ENCODE measurements at places on chromosomes 16 and 17.
A peak's percentile ranks its signal among the peaks of the same experiment; 100 is the strongest.

- DNase-seq = no peak
These were observed 157.4 kb downstream of the RBFOX3 start for GRCh38 chr17:79453481-79453880.

- peak; percentile 13 for DNase-seq
These were observed 12.4 kb downstream of the RAB5C start for GRCh38 chr17:42142371-42142896.

DNA sequence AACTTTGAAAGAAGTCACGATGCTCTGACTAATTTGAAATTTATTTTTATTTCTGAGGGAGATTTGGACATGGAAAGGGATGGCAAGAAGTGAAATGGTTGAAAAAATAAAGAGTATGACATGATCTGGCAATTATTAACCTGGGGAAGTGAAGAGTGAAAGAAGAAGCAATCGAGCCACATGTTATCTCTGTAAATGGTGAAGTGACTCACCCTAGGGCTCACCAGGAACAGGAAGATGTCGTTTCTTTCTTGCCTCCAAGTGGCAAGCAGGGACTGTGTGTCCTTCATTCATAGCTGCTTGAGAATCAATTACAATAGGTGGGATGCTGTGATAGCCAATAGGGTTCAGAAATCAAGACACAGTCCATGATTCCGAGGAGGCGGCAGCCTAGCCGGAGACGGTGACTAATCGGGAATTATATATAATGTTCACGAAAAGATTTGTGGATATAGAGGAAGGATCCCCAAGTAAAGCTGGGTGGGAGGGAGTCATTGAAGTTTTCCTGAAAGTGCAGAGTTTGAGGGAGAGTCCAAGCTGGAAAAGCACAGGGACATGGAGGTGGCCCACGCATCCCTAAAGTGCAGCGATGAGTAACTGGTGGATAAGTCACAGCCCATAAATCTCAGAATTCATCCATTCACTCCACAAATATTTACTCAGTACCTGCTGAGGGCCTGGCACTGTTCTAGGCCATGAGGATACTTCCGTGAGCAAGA lies 18.2 kb upstream of the KRT20 start:
- no peak for DNase-seq

DNA sequence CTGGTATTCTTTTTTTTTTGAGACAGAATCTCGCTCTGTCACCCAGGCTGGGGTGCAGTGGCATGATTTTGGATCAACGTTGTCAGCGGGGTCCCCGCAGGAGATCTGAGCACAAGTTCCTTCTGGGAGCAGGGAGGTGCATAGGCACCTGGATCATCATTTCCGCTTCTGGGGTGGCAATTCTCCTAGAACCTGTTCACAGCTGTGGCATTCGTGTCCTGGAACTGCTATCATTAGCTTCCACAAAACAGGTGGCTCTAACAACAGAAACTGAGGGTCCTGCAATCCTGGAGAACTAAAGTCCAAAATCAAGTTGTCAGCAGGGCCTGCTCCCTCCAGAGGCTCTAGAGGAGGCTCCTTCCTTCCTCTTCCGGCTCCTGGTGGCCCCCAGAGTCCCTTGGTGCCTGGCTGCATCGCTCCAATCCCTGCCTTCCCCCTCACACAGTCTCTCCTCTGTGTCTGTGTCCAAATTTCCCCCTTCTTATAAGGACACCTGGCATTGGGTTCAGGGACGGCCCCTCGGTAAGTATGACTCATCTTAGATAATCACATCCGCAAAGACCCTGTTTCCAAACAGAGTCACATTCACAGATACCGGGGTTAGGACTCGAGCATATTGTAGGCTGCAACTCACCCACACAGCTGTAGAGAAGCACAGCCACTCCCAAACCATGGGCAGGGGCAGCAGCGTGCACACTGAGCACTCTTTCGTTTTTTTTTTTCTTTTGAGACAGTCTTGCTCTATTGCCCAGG lies 43.5 kb upstream of the KLHDC4 start:
- no peak for DNase-seq

- no peak for DNase-seq
These were observed 6.9 kb downstream of the ALYREF start for GRCh38 chr17:81884520-81884919.

GRCh38 chr16:56428091-56428490 lies 2.7 kb upstream of the AMFR start:
- DNase-seq = no peak

GRCh38 chr17:4504188-4504587 lies 5.5 kb downstream of the SPNS2 start:
- DNase-seq = no peak

- DNase-seq = no peak
These were observed 5.2 kb downstream of the TBX4 start for GRCh38 chr17:61457226-61457983.

DNA sequence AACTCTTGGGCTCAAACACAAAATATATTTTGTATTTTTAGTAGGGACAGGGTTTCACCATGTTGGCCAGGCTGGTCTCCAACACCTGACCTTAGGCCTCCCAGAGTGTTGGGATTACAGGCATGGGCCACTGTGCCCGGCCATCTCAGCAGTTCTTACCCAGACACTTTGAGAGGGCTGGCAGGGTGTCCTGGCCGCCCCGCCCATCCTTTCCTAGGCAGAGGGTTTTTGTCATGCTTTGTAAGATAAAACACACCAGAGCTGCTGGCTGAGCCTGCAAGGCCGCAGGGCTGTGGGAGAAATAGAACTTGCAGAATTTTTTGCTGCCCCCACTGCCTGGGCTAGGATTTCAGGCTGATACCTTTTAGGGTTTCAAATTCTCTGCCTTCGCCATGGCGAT lies 8.7 kb downstream of the PPL start:
- DNase-seq = no peak

GRCh38 chr16:59169168-59169567 lies 435.1 kb upstream of the GOT2 start:
- DNase-seq = no peak

- DNase-seq = peak; percentile 61
These were observed 14.3 kb downstream of the RAPGEFL1 start for GRCh38 chr17:40191237-40192208.

GRCh38 chr17:28878158-28878910 lies 19.2 kb downstream of the FLOT2 start:
- DNase-seq = no peak
